ENCODE measurements at places on chromosomes 7 and 10.

GRCh38 chr10:23496727-23497126 lies 57.9 kb downstream of the OTUD1 start:
- no peak for DNase-seq

- no peak for DNase-seq
Measured at GRCh38 chr10:75743291-75743778, 311.9 kb downstream of the LRMDA start.

- DNase-seq: no peak
Measured at GRCh38 chr10:18583575-18584270, 67.7 kb downstream of the NSUN6 start.

DNA sequence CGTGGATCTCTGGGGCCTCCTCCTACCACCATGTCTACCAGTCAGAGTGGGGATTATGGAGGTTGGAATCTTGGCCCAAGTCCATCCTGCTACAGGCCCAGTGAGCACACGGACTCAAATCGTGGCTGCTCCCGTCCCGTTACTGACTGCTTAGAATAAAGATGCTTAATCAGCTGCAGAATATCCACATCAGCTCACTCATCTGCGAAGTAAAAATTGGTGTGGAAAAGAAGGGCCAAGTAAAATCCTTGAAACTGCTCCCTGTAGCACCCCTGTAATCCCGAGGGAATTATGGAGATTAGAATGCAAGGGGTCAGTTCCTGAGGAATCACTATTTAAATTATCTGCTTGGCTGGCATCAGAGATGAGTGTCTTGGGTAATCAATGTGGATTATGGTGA lies 13.0 kb upstream of the HTR5A start:
- no peak for DNase-seq

- no peak for DNase-seq
Measured at GRCh38 chr7:25496476-25497368, 268.4 kb upstream of the NPVF start.

DNA sequence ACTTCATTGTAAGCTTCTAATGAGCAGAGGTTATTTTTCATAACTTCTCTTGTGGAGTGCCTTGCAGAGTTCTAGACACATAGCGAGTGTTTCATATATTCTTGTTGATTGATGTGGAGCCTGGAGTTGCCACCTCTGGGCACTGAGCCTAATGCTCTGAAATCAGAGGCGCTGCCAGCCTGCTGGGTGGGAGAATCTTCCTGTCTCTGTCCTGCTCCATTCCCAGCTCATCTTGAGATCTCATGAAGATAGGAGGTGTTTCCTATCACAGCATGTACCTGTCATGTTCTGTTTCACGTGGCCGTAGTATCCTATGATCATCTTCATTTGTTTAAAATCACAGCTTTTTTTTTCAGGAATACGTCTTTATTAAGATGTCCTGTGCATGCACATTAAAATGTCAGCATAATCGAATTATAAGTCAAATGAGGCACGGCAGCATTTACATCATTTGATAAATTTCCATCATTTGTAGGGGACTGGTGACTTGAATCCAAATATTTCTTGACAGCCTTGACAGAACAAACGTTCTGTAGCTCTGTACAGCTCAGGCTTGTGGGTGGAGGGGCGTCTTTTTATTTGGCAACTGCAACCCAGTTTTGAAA lies 393.0 kb downstream of the PHTF2 start:
- DNase-seq: no peak

DNA sequence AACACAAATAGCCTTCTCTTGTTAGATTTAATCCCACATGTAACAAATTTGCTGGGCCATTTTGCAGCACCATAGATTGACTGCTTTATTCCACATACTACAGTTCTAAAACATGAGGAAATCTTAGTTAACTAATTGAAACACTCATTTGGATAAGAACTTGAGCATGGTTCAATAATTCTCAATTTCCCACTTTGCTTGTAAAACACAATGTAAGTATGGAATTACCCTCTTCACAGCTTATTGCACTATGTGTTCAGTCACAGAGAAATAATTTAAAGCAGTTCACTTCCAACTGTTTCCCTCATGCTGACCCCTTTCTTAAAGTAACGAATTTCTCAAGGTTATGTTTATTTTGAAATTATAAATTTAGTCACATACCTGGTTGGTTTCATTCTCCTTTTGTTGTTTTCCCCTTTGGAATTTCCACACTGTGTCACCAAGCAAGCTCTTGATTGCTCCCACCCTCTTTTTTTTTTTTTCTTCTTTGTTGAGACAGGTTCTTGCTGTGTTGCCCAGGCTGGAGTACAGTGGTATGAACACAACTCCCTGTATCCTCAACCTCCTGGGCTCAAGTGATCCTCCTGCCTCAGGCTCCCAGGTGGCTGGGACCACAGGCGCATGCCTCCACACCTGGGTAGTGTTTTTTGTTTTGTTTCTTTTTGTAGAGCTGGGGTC lies 425.4 kb downstream of the EXOC4 start:
- DNase-seq: no peak
